ENCODE measurements at places on chromosomes 13 and 19.

DNA sequence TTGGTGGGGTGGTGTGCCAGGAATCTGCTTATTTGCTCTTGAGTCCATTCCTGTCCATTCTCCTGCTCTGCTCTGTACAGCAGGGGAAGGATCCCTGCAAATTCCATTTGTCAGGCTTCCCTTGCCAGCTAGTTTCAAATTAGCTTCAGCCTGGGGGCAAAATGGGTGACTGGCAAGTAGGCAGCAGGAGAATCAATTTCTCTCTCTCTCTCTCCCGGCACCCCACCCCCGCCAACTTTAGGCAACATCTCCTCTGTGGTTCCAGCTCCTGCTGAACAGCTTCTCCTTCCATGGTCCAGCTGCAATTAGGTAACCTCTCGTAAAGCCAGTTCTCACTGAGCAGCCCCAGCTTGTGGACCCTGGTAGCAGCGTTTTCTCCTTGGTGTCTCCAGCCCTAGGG, 6.7 kb upstream of the MYCBP2 start:
- DNase-seq: no peak

GRCh38 chr19:56148096-56148495, 7.0 kb downstream of the ZNF444 start:
- no peak for DNase-seq

DNA sequence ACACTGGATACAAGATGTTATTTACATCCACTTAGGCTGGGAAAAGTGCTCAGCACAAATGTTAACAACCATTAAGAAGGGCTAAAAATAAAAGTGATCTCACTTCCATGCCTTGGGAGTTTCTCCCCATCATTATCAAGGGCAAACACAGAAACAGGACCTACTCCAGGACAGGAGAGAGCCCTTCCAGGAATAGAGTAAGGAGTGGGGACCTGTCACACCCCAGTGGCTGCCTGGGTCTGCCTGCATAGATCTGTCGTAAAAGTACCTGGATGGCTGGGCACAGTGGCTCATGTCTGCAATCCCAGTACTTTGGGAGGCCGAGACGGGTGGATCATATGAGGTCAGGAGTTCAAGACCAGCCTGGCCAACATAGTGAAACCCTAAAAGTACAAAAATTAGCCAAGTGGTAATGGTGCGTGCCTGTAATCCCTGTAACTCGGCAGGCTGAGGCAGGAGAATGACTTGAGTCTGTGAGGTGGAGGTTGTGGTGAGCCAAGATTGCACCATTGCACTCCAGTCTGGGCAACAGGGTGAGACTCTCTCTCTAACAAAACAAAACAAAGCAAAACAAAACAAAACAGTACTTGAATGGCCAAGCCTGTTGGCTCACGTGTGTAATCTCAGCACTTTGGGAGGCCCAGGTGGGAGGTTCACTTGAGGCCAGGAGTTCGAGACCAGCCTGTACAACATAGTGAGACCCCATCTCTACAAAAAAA, 5.6 kb downstream of the ATP8A2 start:
- DNase-seq: no peak

DNA sequence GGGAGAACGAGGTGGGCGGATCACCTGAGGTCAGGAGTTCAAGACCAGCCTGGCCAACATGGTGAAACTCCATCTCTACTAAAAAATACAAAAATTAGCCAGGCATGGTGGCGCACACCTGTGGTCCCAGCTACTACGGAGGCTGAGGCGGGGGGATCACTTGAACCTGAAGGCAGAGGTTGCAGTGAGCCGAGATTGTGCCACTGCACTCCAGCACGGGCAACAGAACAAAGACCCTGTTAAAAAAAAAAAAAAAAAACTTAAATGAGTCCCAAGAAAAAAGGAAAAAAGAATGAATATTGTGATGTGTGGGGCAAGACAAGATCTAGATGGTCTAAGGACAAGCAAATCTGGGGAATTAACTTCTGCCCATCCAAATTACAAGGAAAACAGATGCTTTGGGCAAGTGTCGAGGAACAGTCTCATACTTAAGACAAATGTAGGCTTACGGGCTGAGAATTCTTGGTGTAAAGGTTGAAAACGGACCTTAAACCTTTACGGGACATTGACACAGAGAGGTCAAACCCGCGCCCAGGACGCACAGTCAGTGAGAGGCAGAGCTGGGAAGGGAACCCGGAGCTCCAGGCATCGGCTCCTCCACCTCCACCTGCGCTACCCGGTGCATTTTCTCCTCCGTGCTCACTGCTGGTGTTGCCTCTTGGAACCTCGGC, 656 bp upstream of the ZNF324 start:
- DNase-seq: no peak

DNA sequence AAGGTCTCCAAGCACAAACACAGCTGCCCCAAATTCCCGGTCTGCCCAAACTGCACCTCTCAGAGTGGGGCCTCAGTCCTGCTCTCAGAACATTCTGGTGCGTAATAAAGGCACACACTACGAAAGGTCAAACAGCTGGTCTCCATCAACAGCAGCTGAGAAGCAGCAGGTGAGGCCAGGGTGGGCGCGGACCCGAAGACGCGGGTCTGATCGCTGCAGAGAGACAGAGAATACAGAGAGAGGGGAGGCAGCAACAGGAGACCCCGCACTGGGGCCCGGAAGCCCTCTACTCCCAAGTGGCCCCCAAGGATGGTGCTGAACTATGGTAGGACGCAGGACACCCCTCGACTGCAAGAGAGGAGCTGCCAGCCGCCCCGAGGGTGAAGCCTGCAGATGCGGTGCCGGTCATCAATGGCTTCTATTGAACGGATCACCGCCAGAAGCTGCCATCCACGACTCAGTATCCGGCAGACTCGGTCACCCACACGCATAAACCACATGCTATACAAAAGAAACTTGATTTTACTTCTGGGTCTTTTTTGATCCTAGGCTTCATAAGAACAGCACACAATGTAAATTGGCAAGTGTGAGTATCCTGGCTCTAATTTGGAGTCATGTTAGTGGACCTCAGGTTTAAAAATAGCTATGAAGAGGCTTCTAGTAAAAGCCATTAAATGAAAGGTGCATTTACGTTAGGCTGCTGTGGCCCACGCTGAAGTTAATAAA, 33.4 kb downstream of the STK24 start:
- no peak for DNase-seq

GRCh38 chr13:24742977-24743376, 21.0 kb upstream of the RNF17 start:
- DNase-seq: no peak

GRCh38 chr19:29735829-29736228, 20.8 kb upstream of the C19orf12 start:
- DNase-seq: no peak

- DNase-seq: no peak
Measured at GRCh38 chr13:33004511-33004910, 11.7 kb upstream of the KL start.

- no peak for DNase-seq
Measured at GRCh38 chr19:7242601-7243258, 51.5 kb downstream of the INSR start.

DNA sequence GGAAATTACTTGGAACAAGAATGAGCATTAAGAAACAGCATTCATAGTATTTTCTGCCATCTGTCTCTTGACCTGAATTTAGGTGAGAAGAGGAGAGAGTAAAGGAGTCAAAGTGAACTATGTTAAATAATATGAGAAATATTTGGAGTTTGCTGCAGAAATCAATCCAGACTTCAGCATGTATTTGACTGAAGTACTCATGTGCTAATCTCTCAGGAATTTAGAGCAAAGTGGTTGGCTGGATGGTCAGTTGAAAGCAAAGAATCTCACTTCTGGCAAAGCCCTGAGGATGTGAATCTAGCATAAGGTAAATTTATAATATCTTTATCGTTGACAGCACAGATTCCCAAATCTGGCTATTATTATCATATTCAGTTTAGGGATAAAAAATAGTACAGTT, 394.3 kb downstream of the PCDH17 start:
- DNase-seq: no peak

GRCh38 chr19:3003046-3003445, 25.7 kb downstream of the TLE6 start:
- DNase-seq: no peak

GRCh38 chr13:92682832-92683517, 543.6 kb upstream of the GPC6 start:
- DNase-seq: no peak

DNA sequence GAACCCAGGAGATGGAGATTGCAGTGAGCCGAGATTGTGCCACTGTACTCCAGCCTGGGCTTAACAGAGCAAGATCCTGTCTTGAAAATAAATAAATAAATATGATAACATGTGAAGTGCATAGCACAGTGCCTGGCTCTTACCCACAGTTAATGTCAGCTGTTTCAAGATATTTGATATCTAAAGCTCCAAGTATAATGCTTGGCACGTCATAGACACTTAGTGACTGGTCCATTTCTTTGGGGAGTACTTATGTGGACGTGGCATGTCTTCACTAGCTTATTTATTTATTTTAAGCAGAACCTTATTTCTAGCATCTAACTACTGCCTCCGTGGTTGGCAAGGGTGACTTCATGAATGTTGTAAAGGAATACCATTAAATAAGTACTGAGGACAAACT, 18.8 kb downstream of the GARRE1 start:
- no peak for DNase-seq

Measured in caudate nucleus (tissue), 63 donors.